G401 (cell line): ENCODE measurements at places on chromosomes 11 and 22.

DNA sequence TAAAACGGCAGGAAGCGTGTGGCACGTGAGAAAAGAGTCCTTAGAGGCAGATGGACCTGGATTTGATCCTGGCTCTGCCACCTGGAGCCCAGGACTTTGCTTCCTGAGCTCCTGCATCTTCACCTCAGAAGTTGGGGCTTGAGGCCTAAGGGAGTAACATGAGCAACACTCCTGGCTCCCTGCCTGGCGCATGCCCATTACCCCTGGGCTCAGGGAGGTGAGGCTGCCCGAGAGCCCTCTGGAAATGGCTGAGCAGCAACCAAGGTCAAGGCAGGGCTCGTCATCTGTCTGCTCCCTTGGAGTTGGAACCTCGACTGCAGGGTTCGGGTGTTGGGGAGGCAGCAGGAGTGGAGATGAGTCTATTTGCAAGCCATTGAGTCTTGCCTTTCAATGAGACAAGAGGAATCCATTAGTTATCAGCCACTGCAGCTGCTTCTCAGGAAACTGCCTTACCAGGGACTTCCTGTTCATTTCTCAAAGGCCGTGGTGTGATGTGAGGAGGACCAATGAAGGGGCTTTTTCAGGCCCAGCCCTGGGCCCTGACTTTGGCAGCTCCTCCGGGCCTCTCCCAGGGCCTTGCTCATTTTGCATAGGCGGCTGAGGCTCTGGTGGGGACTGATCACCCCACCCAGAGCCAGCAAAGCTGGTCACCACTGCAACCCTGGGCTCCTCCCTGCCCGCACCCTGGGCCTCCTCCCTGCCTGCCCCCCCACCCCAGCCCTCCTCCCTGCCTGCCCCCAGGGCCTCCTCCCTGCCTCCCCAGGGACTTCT lies 6.4 kb downstream of the FADS2 start:
- DNase-seq: peak; percentile 53

- DNase-seq: peak; percentile 62
Observed at GRCh38 chr22:33051960-33052839, 6.0 kb downstream of the SYN3 start.

DNA sequence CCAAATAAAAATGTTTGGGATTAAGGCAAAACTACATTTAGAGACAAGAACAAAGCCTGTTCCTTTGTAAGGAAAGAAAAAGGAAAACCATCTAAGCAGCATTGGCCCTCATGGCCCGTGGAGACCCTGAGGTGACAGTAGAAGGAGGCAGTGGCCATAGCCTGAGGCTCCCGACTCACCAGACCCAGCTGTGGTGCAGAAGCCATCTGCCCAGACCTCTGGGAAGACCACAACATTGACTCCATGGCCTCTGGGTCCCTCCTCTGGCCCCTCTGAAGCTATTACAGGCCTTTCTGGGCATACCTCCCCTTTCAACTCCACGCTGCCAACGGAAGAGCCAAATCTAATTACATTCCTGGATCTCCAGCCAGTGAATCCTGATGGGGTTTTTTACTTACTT lies 6.4 kb downstream of the PRAME start:
- DNase-seq: no peak

DNA sequence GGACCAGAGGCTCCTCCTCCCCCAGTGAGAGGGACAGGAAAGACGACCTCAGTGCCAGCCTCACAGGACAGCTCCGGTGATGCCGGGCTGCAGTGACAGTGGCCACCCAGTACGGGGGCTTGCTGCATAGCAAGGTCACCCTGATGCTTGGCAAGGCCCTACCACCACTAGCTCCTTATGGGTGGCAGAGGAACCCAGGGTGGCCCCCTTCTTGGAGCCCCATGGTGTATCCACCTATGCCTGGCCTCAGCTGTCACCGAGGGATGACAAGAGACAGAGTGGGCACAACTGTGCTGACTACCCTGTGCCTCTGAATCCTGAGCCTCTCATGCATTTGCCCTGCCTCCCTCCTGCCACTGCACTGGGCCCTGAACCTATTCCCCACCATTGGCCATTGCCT lies 809.2 kb downstream of the TBC1D22A start:
- DNase-seq: no peak

- DNase-seq: no peak
Observed at GRCh38 chr11:119118946-119119345, 2.4 kb upstream of the HINFP start.

DNA sequence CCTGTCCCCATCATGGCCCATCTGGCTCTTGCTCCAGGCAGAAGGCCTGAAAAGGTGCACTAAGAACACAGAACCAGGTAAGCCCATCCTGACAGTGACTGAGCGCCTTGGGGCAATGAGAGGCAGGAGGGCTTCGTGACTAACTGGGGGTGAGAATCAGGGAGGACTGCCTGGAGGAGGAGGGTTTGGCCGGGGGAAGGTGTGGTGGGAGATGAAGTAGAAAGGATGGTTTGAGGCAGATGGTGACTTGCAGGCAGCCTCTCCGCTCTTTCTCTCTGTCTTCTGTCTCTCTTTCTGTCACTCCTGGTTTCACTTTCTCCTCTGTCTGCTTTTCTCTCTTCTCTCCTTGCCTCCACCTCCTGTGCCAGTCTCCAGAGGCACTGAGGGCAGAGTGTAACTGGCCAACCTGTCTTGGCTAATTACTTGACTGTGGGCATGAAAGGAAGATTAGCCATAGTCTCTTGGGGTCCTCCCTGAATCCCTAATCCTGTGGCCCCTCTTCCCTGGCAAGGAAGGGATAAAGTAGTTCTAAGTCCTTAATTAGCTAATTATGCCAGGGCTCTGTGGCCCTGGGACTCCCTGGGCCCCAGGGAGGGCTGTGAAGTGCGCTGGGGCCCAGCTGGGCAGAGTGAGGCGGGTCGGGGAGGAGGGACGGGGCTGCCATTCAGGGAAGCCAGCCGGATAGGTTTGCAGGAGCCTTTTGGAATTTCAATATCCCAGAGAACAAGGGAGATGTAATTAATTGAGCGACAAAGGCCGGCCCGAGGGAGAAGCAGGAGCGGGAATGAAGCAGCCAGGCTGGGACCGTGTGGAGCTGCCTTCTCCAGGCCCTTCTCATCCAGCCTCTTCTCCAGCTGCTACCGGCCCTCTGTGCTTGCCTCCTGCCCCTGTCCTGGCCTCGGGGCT lies 61.1 kb downstream of the CACNA1I start:
- DNase-seq: no peak

DNA sequence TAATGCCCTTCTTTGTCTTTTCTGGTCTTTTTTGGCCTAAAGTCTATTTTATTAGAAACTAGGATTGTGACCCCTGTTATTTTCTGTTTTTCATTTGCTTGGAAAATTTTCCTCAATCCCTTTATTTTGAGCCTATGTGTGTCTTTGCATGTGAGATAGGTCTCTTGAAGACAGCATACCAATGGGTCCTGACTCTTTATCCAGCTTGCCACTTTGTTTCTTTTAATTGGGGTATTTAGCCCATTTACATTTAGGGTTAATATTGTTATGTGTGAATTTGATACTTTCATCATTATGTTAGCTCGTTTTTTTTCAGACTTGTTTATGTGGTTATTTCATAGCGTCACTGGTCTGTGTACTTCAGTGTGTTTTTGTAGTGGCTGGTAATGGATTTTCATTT lies 682.6 kb downstream of the JRKL start:
- no peak for DNase-seq

- no peak for DNase-seq
Observed at GRCh38 chr11:69456712-69457111, 24.8 kb upstream of the LINC01488 start.

GRCh38 chr11:128603752-128604414 lies 16.5 kb upstream of the ETS1 start:
- DNase-seq: peak; percentile 7

GRCh38 chr11:64791781-64792291 lies 11.2 kb downstream of the MAP4K2 start:
- no peak for DNase-seq

- DNase-seq: no peak
Observed at GRCh38 chr22:23531283-23531956, 48.7 kb downstream of the IGLL1 start.

DNA sequence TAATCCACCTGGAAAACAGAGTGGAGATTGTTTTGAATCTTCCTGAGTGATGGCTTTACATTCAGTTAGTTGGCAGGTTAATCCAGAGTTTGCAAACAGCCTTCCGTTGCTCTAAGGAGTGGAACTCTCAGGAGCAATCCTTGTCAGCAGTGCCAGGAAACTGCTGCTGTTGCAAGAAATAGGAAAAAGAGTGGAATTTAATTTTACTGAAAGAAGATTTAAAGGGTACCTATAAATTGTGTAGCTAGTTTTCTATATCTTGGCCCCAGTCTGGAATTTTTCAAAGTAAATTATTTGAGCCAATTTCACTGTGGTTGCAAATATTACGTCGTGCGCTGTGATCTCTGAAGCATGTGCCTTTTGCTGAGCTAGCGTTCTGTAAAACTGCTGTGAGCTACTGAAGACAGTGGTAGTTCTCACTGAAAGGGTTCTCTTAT lies 55.5 kb upstream of the SLC5A12 start:
- peak; percentile 21 for DNase-seq

GRCh38 chr11:19739872-19740271 lies 27.2 kb downstream of the NAV2 start:
- no peak for DNase-seq

- DNase-seq: no peak
Observed at GRCh38 chr22:45834795-45835194, 142.2 kb downstream of the WNT7B start.

DNA sequence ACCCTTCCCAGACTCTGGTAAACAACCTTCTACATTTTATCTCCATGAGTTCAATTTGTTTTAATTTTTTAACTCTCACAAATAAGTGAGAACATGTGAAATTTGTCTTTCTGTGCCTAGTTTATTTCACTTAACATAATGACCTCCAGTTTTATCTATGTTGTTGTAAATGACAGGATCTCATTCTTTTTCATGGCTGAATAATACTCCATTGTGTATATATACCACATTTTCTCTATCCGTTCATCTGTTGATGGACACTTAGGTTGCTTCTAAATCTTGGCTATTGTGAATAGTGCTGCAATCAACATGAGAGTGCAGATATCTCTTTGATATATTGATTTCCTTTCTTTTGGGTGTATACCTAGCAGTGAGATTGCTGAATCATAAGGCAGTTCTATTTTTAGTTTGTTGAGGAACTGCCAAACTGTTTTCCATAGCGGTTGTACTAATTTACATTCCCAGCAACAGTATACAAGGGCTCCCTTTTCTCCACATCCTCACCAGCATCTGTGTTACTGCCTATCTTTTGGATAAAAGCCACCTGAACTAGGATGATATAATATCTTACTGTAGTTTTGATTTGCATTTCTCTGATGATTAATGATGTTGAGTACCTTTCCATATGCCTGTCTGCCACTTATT lies 93.9 kb downstream of the ATG16L2 start:
- DNase-seq: no peak

DNA sequence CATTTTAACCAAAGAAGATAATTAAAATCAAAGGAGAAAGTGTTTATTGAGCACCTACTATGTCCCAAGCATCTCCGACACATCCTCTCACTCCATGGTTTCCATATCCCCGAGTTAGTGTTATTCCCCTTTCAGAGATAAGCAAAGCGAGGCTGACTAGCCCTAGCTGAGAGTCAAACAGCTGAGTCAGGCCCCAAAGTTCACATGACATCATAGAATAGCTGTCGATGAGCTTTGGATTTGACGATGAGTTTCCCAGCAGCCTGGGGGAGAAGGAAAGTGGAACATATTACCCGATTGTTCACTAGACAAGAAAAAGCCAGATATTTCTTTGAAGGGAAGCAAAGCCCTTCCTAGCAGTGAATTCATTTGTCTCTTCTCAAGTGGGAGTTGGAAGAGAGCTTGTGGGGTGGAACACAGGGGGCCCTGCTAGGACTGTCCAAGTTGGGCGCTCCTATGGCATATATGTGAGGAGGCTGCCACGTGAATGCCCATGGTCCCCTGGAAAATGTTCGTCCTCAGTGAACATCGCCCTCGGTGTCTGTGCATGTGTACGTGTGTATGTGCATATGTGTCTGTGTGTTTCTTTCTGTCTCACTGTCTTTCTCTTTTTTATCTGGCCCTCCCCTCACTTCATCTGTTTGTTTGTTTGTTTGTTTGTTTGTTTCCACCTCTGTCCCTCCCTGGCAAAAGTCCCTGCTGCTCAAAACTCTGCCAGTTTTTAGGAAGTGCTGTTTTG lies 493 bp upstream of the CYTH4 start:
- DNase-seq: no peak
